IMR-90 (cell line): ENCODE measurements at places on chromosomes 11 and 22. TPM values are rescaled to one million over a fixed set of nuclear protein-coding genes. Genes with fewer than 3 reads are reported as not detected.
A peak's percentile ranks its signal among the peaks of the same experiment; 100 is the strongest.

DNA sequence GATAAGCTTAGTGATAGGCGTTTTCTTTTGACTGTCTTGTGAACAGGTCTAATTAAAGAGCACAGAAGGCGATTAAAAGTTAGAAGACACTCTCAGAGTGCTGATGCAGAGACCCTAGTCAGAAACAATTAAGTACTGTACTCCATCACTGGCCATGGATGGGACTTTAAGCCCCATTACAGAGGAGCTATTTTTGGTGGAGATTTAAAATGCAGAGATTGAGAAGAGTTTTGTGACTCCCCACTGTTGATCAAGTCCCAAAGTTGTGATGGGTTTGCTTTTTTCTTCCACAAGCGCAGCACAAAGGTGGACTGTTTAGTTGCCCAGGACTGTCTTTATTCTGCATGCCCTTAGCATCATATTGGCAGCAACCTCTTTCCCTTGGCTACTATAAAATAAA lies 978 bp downstream of the LUZP2 start:
- no peak for DNase-seq

- DNase-seq = peak; percentile 28
Measured at GRCh38 chr11:6681949-6682348, 1.2 kb downstream of the MRPL17 start.

GRCh38 chr11:123080015-123080414 lies 18.1 kb upstream of the HSPA8 start:
- DNase-seq = peak; percentile 43

GRCh38 chr11:118885319-118885718 lies 1.6 kb downstream of the CXCR5 start:
- no peak for DNase-seq

GRCh38 chr22:50367778-50368500 lies 24.8 kb downstream of the PPP6R2 start:
- DNase-seq = no peak

DNA sequence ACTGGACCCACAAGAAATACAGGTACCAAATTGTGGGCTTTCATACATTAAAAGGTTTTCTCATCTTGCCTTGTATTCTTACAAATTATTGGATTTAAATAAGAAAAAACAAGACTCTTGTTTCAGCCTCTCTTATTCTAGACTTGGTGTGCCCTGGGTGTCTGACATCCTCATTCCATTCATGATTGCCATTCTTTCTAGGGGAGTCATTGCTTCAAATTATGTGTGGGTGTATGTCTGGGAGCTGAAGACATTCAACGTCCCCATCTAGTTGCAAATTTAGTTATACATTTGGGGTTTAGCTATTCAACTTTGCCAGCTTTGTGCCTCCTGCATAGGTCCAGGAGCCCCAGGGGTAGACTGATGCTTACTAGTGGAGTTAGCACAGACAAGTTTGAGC lies 18.1 kb downstream of the MAML2 start:
- DNase-seq = peak; percentile 83

DNA sequence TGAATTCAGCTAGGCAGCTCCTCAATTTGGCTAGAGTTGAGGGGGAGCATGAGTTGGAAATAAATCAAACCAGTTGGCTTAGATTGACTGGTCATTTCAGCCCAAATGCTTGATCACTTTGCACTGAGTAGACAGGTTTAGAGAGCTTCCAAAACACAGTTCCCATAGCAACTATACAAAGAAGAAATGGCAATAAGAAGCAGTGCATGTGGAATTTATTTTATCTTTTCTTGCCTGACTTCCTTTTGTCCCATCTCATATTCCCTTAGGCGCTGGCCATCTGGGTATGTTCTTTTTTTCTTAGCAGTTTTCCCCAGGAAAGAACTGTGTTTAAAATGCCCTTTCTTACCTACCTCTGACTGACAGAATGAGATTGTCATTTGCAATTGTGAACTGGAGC lies 38.7 kb upstream of the C11orf87 start:
- DNase-seq = no peak

DNA sequence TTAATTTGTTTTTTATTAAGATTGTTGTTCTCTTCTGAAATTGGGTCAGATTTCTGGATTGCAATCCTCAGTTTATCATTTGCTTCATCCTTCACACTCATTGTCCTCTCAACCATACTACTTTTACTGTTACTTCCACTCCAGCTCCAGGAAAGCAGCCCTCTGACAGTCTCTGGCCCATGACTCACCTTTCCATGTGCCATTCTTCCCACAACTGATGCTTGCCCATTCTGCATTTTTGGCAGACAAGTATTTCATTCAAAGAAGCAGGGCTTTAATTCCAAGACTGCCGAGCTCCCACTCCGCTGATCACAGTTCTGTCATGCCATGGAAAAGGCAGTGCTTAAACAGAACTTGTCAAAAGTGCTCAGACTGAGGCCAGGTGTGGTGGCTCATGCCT lies 139.2 kb downstream of the WNT11 start:
- DNase-seq = peak; percentile 35

- DNase-seq = no peak
Measured at GRCh38 chr11:16402654-16403447, 46.5 kb upstream of the SOX6 start.

DNA sequence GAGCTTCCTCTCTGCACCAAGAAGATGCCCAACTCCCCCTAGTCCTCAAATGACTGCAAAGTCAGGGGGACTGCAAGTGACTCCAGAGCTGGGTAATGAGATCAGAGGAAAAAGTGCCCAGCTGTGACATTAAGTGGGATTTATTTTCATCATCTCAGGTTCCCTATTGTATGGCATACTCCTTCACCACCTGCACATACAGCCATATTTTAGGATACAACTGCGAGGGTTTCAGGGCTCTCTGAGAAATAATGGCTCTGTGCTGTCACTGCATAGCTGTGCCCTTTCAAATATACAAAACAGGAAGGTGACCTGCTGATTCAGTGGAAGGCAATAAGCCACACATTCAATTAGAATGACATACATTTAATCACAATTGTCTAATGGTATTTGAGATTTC lies 45.6 kb upstream of the PLET1 start:
- DNase-seq = no peak

GRCh38 chr11:43649501-43649900 lies 31.0 kb upstream of the HSD17B12 start:
- DNase-seq = no peak

- DNase-seq = peak; percentile 19
Measured at GRCh38 chr11:69144316-69145049, 11.3 kb upstream of the SMIM38 start.

DNA sequence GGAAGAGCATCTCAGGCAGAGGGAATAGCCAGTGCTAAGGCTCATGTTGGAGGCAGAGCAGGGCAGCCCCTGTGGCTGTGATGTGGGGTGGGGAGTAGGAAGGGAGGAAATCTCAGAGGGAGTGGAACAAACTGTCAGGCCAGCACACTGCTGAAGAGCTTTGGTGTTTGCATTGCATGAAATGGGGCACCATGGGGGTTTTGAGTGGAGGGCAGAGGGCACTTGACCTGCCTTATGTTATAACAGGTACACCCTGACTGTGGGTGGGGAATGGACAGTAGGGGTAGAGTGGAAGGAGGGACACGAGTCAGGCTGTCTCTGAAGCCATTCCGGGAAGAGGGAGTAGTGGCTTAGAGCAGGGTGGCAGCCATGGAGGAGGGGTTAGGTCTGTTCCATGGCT lies 24.0 kb downstream of the PRDM11 start:
- no peak for DNase-seq

- no peak for DNase-seq
Measured at GRCh38 chr22:23225337-23225723, 45.0 kb downstream of the BCR start.

The VWCE gene
- under 0.01 and 0.28 TPM in 2 replicates for total RNA-seq

The FAM111A gene
- total RNA-seq = 36.4 and 46.1 TPM in 2 replicates

The MYO7A gene
- under 0.01 TPM in 1 of 2 replicates, not detected in the other for total RNA-seq

The ZDHHC8 gene
- total RNA-seq = 2.5 and 4.4 TPM in 2 replicates

The MPEG1 gene
- total RNA-seq = not detected in 2 replicates

The IGF2 gene
- 2.3 and 5.0 TPM in 2 replicates for total RNA-seq

The LMF2 gene
- 15.6 and 16.8 TPM in 2 replicates for total RNA-seq

The OR2AG2 gene
- 0.28 and 0.54 TPM in 2 replicates for total RNA-seq
